Heart right ventricle (tissue), 16 donors: ENCODE measurements at places on chromosomes 5 and 9. TPM values are rescaled to one million over a fixed set of nuclear protein-coding genes. Genes with fewer than 3 reads are reported as not detected.

GRCh38 chr9:113537229-113537810 is 73.8 kb downstream of the RGS3 start:
- H3K36me3 ChIP-seq: peaks cover 17% of the 10 kb centered on the region
- no peak for DNase-seq
- H3K27me3 ChIP-seq: no peaks in the 10 kb centered on the region
- H3K4me3 ChIP-seq: no peak overlapping the region
- H3K27ac ChIP-seq: peak overlapping the region; percentile 64

DNA sequence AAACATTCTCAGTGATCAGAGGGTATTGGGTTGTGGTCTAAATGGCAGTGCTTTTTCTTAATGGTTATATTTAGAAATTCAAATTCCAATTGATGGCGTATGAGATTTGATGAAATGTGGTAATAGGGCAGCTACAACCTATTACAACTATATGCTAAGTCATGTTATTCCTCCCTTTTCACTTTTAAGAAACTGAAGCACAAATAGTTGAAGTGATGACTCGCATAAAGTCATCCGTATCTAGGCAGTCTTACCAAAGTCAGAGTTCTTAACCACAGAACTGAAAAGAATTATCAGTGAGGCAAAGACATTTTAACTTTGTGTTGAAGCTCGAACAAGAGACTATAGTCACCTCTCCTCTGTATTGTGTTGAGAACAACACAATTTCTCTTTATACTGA is 28.2 kb downstream of the C9orf152 start:
- H3K4me1 ChIP-seq: no peaks in the 10 kb centered on the region
- no peak overlapping the region for H3K27ac ChIP-seq
- H3K36me3 ChIP-seq: no peaks in the 10 kb centered on the region
- DNase-seq: no peak
- H3K4me3 ChIP-seq: no peak overlapping the region

GRCh38 chr9:86974421-86974820 is 27.1 kb upstream of the GAS1 start:
- H3K27ac ChIP-seq: no peak overlapping the region
- peaks cover 4% of the 10 kb centered on the region for H3K27me3 ChIP-seq
- H3K36me3 ChIP-seq: no peaks in the 10 kb centered on the region
- no peak for DNase-seq
- H3K4me1 ChIP-seq: no peaks in the 10 kb centered on the region

Gene MSX2
- 1.3 TPM for total RNA-seq

DNA sequence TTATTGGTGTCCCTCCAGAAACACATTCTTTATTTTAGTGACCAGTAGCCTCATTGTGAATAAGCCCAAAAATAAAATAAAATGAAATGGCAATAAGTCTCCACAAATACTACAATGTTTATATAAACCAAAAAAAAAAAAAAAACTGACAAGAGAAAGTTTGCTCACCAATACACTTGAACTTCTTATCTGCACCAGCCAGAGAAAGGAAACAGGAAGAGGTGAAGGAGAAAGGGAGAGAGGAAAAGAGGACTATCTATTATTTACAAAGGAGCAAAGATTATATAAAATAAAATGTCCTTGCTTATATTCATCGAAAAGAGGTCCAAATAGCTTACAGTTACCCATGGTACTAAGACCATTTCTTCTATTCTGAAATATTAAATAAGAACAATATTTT is 176.4 kb upstream of the CCNG1 start:
- DNase-seq: no peak
- H3K27me3 ChIP-seq: no peaks in the 10 kb centered on the region
- H3K27ac ChIP-seq: no peak overlapping the region
- no peaks in the 10 kb centered on the region for H3K36me3 ChIP-seq

Gene EDIL3
- 4.5 TPM for total RNA-seq

DNA sequence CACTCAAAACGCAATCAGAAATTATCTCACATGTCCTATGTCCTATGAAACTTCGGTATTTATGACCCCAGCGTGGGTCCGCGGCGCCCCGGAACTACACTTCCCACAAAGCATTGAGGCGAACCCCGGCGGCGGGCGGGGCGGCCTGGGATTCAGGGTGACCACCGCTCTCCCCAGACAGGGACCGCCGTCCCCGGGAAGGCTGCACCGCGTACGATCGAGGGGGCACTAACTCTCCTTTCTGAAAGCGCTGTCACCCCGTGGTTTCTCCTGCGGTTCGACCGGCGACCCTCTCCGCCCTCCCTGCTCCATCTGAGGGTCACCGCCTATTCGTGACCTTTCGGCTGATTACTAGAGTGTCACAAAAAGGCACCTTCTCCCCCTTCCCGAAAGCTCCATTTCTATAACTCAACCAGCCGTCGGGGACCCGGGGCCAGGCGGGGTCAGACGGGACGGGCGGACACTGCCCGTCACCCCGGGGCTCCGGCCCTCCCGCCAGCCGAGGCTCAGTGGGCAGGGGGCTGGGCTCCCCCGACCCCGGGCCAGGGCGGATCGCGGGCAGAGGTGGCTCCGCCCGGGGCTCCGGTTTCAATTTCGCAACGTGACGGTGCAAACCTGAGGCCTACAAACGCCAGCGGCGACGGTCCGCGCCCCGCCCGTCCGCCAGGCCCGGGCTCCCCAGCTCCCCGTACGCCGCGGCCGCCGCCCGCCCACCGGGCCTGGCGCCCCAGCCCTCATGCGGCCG is 1.3 kb downstream of the ECPAS start:
- no peaks in the 10 kb centered on the region for H3K36me3 ChIP-seq
- no peaks in the 10 kb centered on the region for H3K27me3 ChIP-seq

Gene NEURL1B
- 42.7 TPM for total RNA-seq

Gene PCDHGB6
- 6.2 TPM for total RNA-seq

- H3K27me3 ChIP-seq: no peaks in the 10 kb centered on the region
- no peak overlapping the region for H3K4me3 ChIP-seq
These were observed 195.3 kb upstream of the NR4A3 start for GRCh38 chr9:99626426-99626825.

- H3K27me3 ChIP-seq: no peaks in the 10 kb centered on the region
- peaks cover under 1% of the 10 kb centered on the region for H3K4me1 ChIP-seq
- peaks cover 37% of the 10 kb centered on the region for H3K36me3 ChIP-seq
- no peak overlapping the region for H3K27ac ChIP-seq
- no peak for DNase-seq
- H3K4me3 ChIP-seq: no peak overlapping the region
These were observed 15.4 kb downstream of the ZNF622 start for GRCh38 chr5:16450163-16450562.

DNA sequence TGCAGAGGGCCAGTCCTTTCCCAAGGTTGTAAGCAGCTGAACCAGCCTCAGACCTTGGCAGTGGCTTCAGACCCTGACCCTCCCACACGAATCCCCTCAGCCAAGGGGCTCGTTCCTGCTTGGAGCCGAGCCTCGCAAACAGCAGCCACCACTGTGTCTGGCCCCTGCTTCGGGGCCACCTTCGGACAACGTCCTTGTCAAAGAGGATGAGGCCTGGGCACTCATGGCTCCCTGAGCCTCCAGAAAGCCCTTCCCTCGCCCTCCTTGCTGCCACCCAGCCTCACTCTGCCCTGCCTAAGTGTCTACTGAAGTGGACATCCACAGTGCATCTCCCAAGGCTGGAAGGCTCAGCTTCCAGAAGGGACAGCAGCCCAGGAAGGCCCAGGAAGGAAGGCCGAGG is 161.7 kb downstream of the OLFM1 start:
- no peak overlapping the region for H3K4me3 ChIP-seq
- H3K4me1 ChIP-seq: no peaks in the 10 kb centered on the region
- no peak for DNase-seq
- H3K27me3 ChIP-seq: peaks cover 60% of the 10 kb centered on the region
- no peak overlapping the region for H3K27ac ChIP-seq

GRCh38 chr5:95669540-95669939 is 13.3 kb downstream of the SPATA9 start:
- peak overlapping the region; percentile 68 for H3K27ac ChIP-seq
- H3K4me3 ChIP-seq: no peak overlapping the region
- DNase-seq: peak; percentile 83
- no peaks in the 10 kb centered on the region for H3K36me3 ChIP-seq
- H3K4me1 ChIP-seq: peaks cover 41% of the 10 kb centered on the region
- no peaks in the 10 kb centered on the region for H3K27me3 ChIP-seq

DNA sequence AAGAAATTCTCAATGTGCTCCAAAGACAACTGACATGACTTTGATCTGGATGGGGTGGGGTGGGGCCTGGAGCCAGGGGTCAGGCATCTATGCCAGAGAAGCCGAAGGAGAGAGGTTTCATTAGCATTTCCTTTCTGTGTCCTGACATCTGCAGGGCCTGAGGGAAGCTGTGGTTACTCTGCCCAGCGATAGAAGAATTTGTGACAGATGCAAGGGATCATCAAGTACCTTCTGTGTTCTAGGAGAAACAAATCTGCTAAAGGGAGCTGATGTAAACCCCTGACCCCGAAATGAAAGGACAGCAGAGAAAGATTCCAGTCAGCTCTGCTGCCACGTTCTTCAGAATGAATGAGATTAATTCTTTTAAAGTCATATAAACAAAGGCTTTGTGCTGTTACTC is 335.7 kb downstream of the PRELID2 start:
- H3K27ac ChIP-seq: no peak overlapping the region
- H3K4me1 ChIP-seq: no peaks in the 10 kb centered on the region
- H3K36me3 ChIP-seq: no peaks in the 10 kb centered on the region
- H3K4me3 ChIP-seq: no peak overlapping the region

Gene HSPB3
- total RNA-seq: 447 TPM

Gene RFESD
- total RNA-seq: 3.5 TPM

GRCh38 chr9:85427772-85428171 is 314.0 kb downstream of the AGTPBP1 start:
- no peaks in the 10 kb centered on the region for H3K36me3 ChIP-seq
- H3K4me3 ChIP-seq: no peak overlapping the region
- H3K27me3 ChIP-seq: no peaks in the 10 kb centered on the region
- H3K27ac ChIP-seq: no peak overlapping the region
- DNase-seq: no peak
- no peaks in the 10 kb centered on the region for H3K4me1 ChIP-seq

DNA sequence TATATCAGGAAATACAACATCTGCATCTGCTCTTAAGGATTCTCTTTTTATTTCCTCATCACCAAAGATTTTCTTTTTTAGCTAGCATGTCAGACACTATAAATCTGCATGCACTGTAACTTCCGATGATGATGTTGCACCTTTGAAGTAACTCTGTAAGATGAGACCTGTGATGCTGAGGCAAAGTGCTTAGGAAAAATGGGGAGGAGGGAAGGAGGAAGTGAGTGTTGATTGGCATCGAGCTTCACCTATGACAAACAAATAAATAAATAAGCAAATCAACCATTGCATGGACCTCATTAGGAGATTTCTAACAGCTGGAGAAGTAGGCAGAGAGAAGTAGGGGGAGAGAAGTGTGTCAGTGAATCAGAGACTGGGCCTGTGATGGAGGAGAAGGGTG is 52.6 kb downstream of the ENC1 start:
- no peak overlapping the region for H3K4me3 ChIP-seq
- no peaks in the 10 kb centered on the region for H3K27me3 ChIP-seq
- no peaks in the 10 kb centered on the region for H3K4me1 ChIP-seq
- H3K36me3 ChIP-seq: no peaks in the 10 kb centered on the region

GRCh38 chr9:14670718-14671117 is 22.5 kb downstream of the ZDHHC21 start:
- no peak overlapping the region for H3K4me3 ChIP-seq
- peaks cover 7% of the 10 kb centered on the region for H3K36me3 ChIP-seq
- no peak overlapping the region for H3K27ac ChIP-seq

DNA sequence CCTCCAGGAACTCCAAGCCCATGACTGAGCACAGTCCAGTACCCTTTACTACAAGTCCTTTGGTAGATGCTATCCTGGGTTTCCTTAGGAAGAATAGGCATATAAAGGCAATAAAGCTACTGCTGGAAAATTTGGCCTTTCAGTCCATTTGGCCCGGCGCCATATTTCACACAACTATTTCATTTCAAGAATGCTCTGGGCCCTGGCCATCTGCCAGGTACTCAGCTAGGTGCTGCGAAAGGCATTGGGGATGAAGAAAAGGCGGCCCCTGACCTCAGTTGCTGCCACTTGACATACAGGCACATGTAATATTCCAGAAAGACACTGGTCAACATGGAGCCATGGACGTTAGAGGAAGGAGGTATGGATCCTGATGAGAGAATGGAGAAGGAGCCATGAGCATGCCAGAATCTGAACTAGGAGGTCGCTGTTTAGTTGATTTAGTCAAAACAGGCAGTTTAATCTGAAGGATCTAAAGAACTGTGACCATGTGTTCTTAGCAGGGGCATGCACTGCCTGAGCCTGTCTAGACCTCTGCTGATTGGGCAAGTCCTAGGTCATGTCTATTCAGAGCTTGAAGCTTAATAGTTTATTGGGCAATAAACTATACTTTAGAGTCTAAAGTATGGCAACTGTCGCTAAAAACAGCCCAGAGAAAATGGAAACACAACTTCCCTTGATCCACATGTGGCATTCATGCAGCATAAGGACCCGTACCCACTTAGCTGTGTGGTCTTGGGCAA is 149.3 kb downstream of the MELK start:
- no peaks in the 10 kb centered on the region for H3K4me1 ChIP-seq
- H3K36me3 ChIP-seq: no peaks in the 10 kb centered on the region
- no peak overlapping the region for H3K4me3 ChIP-seq
- H3K27me3 ChIP-seq: peaks cover 16% of the 10 kb centered on the region
- DNase-seq: no peak

GRCh38 chr5:119341452-119342349 is 14.1 kb upstream of the TNFAIP8 start:
- peaks cover 38% of the 10 kb centered on the region for H3K4me1 ChIP-seq
- no peaks in the 10 kb centered on the region for H3K27me3 ChIP-seq
- H3K36me3 ChIP-seq: no peaks in the 10 kb centered on the region
- no peak overlapping the region for H3K27ac ChIP-seq

GRCh38 chr9:90974016-90974415 is 172.4 kb downstream of the SYK start:
- H3K36me3 ChIP-seq: no peaks in the 10 kb centered on the region
- H3K27me3 ChIP-seq: no peaks in the 10 kb centered on the region
- H3K4me3 ChIP-seq: no peak overlapping the region
- no peak for DNase-seq
- no peaks in the 10 kb centered on the region for H3K4me1 ChIP-seq

DNA sequence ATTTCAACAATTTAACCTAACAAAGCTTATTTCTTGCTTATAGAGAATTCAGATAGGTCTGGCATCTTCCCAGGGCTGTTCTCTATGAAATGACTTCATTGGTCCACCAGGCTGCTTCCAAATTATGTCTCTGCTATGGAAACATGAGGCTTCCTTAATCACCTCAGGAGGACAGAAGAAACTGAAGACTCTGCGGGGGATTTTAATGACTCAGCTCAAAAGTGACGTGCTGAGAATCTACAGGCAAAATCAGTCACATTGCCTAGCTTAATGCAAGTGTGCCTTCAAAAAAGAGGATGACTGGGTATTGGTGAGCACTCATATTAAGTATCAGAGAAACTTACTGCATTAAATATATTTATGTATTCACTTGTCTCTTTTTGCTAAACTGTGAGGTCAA is 315.5 kb upstream of the RGMB start:
- no peak overlapping the region for H3K27ac ChIP-seq
- H3K27me3 ChIP-seq: no peaks in the 10 kb centered on the region
- no peak for DNase-seq
- H3K4me3 ChIP-seq: no peak overlapping the region
- H3K36me3 ChIP-seq: no peaks in the 10 kb centered on the region
